AG10803 (cell line): ENCODE measurements at places on chromosomes 5 and 9.
A peak's percentile ranks its signal among the peaks of the same experiment; 100 is the strongest.

DNA sequence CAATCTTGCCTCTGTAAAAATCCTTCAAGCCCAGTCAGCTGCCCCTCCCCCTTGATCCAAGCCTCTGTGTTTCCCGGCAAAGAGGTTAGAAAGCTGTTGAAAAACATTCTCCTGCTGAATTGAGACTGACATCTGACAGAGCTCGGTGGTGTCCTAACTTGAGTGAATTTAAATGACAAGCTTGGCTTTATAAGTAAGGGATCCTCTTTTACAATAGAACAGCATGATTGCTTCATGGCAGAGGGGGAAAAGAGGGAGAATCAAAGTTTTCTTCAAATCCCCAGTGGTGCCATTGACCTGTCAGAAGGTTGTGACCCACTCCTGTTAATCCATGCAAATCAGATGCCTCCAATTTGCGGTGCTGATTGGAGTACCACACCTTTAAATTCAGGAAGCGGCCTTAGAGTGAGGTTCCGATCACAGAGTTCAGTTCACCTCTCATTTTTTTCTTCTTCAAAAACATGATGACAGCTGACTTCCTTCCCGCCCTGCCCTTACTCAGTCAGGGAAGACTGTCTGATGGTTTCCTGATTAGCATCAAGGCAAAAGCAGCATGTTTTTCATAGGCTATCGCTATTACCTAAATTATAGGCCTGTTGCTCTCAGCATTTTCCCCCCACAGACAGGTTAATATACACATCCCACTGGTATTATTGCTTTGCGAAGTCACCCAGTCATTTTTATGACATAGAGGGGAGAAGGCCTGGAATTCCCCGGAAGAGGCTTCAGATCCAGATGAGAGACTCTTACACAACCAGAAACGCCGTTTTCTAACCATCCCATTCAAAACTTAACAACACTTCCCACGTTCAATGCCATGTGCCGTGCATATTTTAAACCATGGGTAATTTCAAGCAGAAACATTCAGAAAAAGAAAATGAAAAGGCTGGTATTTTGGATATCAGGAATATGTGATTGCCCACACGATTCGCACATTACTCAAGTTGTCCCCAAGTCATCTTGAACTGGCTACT is 141.4 kb downstream of the EBF1 start:
- DNase-seq = peak; percentile 78

DNA sequence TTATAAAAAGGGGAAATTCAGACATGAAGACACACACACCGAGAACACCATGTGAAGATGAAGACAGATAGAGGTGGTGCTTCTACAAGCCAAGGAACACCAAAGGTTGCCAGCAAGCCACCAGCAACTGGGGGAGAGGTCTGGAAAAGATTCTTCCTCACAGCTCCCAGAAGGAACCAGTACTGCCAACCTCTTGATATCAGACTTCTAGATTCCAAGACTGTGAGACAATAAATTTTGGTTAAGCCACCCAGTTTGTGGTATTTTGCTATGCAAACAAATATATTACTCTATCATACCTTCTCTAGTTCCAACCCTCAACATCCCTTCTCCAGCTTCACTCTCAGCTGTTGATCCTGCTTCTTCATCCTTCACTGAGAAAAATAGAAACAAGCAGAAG is 451.1 kb downstream of the EBF1 start:
- peak; percentile 66 for DNase-seq

- peak; percentile 66 for DNase-seq
These were observed 4.4 kb downstream of the RIMOC1 start for GRCh38 chr5:41908374-41909079.

GRCh38 chr9:16318516-16319060 is 551.9 kb downstream of the BNC2 start:
- DNase-seq = no peak

DNA sequence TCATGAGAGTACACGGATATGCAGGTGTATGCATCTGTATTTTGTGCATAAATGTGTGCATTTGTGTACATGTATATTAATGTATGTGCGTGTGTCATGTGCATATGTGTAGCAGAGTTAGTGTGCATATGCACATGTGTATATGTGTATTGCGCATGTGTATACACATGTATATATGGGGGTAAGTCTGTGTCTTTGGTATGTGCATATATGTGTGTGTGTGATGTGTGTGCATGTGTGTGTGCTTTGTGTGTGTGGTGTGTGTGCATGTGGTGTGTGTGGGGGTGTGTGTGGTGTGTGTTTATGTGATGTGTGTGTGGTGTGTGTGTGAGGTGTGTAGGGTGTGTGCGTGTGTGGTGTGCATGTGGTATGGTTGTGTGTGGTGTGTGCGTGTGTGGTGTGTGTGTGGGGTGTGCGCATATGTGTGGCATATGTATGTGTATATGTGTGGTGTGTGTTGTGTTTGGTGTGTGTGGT is 13.1 kb upstream of the CTSL start:
- no peak for DNase-seq

GRCh38 chr9:113995963-113996362 is 82.1 kb downstream of the AMBP start:
- DNase-seq = no peak

DNA sequence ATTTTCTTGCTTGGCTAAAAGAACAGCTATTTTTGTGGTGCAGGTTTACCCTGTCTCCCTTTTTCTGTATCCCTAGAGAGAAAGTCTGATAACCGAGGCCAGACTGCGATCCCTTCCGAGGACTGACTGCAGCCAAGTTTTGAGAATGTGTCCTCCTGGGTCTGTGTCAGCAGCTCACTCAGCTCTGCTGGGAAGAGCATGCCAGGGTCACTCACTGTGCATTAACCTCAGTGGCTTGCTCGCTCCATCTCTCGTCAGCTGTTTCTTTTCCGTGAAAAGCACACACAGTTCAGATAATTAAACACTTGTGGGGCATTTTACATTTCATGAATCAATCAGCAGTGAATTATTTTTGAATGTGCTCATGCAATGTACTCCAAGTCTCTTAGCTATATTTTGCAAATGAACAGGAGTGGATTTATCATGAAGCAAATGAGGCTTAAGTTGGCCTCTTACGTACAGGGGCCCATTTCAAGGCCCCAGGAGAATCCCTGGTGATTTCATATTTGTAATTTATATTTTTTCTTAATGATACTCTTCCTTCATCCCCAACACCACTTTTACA is 252.1 kb downstream of the SMARCA2 start:
- DNase-seq = peak; percentile 53

GRCh38 chr9:6632516-6633183 is 12.9 kb downstream of the GLDC start:
- no peak for DNase-seq

GRCh38 chr5:99045871-99046270 is 117.1 kb upstream of the CHD1 start:
- no peak for DNase-seq

GRCh38 chr9:99026956-99027298 is 78.0 kb upstream of the TGFBR1 start:
- DNase-seq = no peak

GRCh38 chr5:56993241-56993640 is 41.3 kb upstream of the MIER3 start:
- no peak for DNase-seq

DNA sequence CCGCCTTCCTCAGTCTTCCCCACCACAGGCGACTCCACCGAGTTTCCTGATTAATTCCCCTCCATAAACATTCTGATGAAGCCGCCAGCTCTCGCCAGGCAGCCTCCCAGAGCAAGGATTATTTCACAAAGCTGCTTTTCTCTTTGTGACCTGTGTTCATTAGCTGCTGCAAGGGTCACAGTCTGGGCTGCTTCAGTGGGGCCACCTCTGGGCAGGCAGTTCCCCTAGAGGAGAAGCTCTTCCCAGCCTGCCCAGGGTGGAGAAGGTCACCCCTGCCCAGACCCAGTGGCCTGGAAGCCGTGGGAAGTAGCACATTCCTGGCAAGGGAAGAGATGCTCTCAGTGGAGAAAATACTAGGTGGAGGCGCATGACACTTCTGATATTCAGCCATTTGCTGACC is 58.4 kb upstream of the RAPGEF1 start:
- DNase-seq = no peak

DNA sequence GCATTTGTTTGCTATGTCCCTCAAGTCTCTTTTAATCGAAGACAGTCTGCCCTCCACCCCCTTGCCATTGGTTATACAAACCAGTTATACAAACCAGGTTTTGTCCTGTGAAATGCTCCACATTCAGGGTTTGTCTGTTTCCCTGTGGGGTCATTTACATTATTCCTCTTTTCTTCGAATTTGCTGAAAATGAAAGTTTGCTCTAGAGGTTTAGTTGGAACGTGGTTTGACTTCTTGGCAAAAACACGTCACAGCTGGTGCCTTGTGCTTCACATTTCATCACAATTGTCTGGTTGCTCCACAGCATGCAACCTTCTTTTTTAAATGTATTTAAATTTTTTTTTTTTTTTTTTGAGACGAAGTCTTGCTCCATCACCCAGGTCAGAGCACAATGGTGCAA is 4.2 kb upstream of the HAVCR2 start:
- peak; percentile 21 for DNase-seq

DNA sequence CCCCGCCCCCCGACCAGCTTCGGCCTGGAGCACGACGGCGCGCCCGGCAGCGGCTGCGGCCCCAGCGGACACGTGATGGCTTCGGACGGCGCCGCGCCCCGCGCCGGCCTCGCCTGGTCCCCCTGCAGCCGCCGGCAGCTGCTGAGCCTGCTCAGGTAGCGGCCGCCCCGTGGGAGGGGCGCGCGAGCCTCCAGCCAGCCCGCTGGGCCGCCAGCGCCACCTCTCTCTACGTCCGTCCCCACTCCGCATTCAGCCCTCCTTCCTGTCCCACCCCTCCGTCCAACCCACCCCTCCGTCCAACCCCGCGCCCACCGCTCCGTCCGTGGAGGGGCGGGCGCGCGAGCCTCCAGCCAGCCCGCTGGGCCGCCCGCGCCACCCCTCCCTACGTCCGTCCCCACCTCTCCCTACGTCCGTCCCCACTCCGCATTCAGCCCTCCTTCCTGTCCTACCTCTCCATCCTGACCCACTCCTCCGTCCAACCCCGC is 6.5 kb downstream of the ADAMTS13 start:
- no peak for DNase-seq

- DNase-seq = no peak
These were observed 43.8 kb upstream of the FCN1 start for GRCh38 chr9:134961331-134962064.

GRCh38 chr9:123645126-123645525 is 284.8 kb downstream of the DENND1A start:
- no peak for DNase-seq

GRCh38 chr5:125333416-125333815 is 587.0 kb upstream of the ZNF608 start:
- no peak for DNase-seq

- DNase-seq = no peak
These were observed 8.6 kb upstream of the PCDHB1 start for GRCh38 chr5:141042555-141042954.

- DNase-seq = no peak
These were observed 1402.4 kb upstream of the NUDT12 start for GRCh38 chr5:104965006-104965405.

DNA sequence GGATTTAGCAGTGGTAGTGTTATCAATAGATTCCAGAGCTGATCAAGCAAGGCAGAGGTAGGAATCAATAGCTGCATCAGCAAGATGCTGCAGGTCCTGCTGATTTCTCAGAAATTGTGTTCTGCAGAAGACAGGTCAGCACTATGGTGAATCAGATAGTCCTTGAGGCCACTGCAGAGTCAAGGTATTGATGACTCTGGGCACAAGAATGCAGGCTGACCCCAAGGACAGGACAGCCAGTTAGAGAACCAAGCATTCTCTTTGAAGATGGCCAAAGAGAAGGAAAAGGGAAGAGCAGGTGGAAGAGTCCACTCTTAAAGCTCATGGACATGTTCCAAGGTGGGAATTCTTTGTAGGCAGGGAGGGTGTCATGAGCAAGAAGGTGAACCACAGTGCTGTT is 28.0 kb downstream of the PRUNE2 start:
- no peak for DNase-seq

DNA sequence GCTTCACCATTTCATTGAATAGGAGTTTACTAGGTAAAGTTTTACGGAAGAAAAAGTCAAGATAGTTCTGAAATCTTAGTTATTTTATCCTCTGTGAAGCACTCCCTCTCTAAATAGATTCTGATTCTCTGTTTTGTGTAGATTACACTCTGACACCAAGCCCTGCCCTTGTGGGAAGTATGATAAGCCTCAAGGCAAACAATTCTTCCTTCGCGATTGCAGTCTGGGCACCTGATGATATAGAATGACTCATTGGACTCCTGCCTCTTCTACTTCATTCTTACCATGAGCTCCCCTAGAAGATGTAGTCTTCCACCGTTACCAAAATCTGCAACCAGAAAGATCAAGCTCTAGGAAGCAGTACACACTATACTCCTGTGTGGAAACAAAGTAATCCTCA is 626.9 kb upstream of the PTGER4 start:
- no peak for DNase-seq

- DNase-seq = no peak
These were observed 560.5 kb downstream of the TUSC1 start for GRCh38 chr9:25117791-25118190.

DNA sequence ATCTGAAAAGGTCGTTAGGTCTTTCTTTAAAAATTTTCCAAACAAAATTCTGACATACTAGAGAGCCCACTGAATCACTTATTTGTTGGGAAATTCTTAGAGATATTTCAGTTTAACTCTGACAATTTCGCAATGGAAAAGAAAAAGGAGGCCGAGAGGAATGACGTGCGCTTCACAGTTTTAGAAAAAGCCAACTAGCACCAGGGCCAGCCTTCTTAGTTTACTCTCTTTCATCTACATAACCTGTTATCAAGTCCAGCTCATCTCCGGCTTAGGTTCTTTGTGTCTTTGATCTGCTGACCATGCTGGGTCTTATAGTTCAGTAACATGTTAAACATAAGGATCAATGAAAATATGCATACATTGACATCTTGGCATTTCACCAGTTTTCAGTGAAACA is 201.7 kb upstream of the TAS2R1 start:
- peak; percentile 14 for DNase-seq

GRCh38 chr5:95590880-95591279 is 29.0 kb upstream of the GPR150 start:
- no peak for DNase-seq

- DNase-seq = no peak
These were observed 550 bp downstream of the CORO2A start for GRCh38 chr9:98191671-98192502.

DNA sequence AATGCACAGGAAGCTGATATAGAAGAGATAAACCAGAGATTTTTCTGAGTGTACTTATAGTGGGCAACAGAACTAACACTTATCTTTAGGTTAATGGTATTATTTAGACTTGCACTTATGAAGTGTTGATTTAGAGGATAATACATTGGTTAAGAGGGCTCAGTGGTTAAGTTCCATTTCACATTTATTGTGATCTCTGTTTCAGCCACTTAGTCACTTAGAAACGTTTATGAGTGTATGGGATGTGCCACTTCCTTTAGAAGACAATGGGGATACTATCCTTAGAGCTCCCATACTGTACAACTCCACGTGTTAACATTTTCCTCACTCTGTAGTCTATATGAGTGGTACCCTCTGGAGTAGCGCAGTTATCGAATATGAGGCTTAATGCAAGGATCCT is 57.5 kb downstream of the PIP5K1B start:
- DNase-seq = no peak

DNA sequence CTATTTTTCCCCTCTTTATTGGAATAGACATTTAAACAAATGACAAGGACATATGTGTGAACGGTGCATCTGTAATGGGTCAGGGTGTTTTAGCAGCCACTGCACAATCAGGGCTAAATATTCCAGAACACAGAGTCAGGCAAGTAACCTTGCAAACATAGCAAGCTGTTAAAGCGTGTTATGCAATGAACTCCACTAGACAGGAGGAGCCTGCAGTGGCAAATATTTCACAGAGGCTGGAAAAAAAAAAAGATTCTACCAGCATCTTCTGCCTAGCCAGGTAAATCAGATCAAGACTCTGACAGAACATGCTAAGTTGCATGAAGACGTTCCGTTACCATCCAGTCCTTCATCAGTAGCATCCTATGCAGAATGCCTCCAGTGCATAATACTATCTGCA is 171.8 kb downstream of the SEMA5A start:
- DNase-seq = no peak
